Femur (tissue), 1 donor: ENCODE measurements at places on chromosomes 5 and 9.

DNA sequence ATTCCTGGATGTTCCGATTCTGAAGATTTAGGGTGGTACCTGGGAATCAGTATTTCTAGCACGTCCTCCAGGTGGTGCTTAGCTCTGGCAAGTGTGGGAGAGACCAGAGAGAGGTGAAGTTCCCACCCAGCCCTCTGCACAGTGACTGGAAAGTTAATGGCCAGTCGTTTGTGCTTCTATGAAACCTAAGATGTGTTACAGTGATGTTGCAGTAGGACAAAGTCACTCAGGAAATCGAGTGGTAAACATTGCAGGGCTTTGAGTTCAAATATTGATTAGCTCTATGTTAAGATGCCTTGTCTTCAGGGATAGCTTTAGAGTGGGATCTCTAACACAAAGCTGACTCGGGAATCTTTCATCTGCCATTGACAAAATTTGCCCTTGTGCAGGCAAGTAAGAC is 55.6 kb downstream of the PIK3R1 start:
- DNase-seq: no peak

- no peak for DNase-seq
Measured at GRCh38 chr5:126461838-126462237, 38.6 kb downstream of the GRAMD2B start.

- no peak for DNase-seq
Measured at GRCh38 chr5:154260224-154260927, 69.8 kb downstream of the GALNT10 start.

DNA sequence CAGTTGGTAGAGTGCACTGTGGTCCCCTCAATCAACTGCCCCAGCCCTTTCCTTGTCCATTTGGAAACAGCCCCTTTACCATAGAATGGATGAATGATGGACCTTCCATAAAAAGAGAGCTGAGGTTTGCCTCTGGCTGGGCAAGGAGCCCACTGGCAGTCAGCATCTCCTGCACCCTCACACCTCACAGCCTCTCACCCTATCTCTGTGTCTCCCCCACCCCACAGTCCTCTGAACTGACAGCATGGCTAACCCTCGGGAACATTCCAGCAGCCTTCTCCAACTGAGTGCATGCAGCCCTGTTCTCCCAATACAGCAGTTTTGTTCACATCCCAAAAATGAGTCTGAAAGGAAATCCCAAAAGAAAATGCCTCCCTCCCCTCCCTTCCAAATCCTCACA is 51.7 kb downstream of the RETREG1 start:
- no peak for DNase-seq

GRCh38 chr9:99358668-99359067 is 136.6 kb downstream of the SEC61B start:
- DNase-seq: no peak

- no peak for DNase-seq
Measured at GRCh38 chr9:4092793-4093709, 206.8 kb downstream of the GLIS3 start.

DNA sequence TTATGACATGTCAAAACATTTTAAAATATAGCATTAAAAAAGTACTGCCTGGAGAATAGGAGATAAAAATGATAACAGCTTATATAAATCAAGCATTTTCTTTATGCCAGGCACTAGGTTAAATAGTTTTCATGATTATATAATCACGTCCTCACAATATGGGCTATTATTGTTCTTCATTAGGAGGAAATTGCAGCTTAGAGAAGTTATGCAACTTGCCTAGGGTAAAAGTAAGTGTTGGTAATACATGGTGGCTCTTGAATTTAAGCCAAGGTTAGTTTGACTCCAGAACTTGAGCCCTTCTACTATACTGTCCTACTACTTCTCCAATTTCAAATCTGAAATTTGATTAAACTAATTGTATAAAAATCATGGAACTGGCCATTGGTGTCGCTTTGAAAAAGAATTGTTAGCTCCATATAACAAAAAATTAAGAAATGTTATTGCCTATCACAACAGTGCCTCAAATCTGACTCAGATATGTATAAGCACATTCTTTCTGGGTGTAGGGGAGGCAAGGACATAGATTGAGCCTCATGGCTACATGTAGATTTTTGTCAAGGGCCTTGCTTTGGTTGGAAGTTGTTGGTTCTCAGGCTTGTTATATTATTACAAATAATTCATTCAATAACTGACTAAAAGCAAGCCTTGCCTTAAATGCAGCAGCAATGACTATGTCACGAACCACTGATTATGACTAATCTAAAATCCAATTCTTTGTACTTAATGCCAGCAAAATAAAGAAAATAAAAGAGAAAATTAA is 223.5 kb upstream of the DAB2 start:
- no peak for DNase-seq

DNA sequence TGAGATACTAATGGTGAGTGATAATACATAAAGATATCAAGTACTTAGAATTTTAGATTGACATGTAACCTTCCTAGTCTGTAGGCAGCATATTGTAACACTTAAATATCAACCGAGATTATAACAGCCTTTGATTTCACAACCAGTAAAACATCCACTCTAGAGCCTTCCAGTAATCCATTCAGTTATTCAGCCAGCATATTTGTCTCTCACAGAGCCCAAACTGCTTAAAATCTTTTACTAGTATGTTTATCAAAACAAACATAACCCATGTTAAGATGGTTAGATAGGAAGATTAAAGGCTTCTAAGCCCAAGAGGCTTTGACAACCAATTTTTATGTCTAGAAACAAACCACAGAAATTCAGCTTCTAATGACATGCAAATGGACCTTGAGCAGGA is 177.9 kb upstream of the FST start:
- no peak for DNase-seq

- no peak for DNase-seq
Measured at GRCh38 chr9:77987880-77988525, 43.6 kb downstream of the GNAQ start.

DNA sequence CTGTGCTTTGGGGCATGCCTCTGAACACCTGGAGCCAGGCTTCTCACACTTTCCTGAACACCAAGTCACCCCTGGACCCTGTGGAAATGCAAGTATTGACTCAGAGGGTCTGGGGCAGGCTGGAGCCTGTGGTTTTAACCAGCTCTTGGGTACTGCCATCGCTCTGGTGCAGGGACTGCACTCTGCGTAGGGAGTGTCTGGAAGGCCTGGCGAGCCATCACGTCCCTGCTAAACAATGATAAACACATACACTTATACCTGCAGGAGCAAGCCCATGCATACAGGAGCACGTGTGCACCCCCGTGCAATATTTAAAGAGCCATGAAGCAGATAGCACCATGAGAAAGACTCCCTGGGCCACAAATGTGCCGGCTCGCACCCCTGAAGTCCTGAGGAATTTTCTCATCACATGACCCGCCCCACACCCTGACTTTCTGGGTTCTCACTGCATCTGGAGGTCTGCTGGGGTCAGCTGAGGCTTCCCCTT is 267.7 kb downstream of the GADD45G start:
- no peak for DNase-seq

DNA sequence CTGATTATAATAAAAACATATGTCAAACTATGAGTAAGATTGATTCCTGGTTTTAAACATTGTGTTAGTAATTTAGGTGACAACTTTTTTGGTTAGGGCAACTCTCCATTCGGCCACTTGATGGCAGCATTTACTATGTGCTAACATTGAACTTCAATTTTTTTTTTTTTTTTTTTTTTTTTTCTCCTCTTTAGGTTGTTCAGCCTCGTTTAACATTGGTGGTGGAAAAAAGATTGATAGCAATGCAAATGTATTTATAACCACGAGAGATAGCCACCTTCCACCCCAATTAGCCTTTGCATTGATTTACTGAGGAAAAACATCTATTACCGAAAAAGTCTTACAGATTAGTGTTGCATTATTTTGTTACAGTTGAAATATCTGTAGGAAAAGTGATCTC is 159.1 kb downstream of the CSNK1G3 start:
- peak; percentile 63 for DNase-seq

GRCh38 chr5:59810041-59810440 is 83.5 kb downstream of the PDE4D start:
- DNase-seq: peak; percentile 81

DNA sequence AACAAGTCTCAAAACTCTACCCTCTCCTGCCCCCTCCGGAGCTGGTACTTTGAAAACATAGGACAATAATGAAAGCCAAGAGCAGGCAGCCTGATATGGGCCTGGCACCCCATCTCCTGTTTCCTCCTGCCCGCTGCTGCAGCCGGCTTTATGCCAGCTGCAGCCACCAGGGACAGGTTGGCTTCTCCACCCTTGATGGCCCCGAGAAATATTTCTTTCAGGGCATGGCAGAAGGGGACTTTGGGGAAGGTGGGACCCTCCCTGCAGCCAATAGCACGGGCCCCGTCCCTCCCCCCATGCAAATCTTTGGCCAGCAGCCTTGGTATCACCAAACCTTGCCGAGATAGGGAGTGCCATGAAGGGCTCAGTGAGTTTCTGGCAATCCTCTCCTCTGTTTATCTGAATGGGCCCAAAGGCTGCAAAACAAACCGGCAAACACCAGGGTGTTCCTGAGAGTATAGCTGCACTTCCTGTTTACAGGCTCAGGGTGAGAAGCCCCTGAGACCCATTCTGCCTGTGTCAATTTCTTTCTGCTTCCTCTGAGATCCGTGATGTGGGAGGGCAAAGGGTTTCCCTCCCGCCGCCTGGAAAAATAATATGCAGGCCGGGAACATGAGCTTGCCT is 73.4 kb upstream of the BOD1 start:
- no peak for DNase-seq

DNA sequence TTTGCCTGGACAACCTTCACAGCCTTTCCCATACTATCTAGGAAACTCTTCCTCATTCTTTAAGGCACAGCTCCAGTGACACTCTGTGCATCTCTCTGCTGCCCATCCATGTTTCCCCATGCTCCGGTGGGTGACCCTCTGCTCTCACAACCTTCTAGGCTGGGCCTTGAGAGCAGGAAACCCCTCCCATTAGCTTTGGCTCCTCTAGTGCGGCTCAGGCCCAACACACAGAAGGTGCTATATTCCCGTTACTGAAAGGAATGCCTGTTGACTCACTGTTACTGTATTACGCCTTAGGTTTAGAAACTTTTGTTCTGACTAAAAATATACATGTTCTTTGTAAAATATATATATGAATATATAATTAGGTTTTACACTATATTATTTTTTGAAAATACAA is 8.1 kb upstream of the CCL28 start:
- DNase-seq: peak; percentile 26

DNA sequence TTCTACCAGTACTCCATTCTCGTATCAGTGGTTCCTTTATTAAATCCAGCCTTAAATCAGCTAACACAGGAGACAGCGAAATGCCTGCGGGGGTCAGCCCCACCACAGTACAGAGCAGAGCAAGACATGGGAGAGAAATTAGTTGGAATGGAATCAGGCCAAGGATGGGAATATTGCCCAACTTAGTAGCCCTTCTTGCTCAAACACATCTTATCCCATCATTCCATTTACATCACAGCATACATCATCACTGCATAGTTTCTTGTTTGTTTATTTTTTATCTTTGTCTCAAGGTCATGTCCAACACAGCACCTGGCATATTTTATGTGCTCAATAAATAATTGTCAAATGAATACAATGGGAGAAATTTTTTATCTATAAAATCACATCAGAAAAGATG is 34.3 kb upstream of the DAB2 start:
- no peak for DNase-seq

- peak; percentile 16 for DNase-seq
Measured at GRCh38 chr9:79489261-79490000, 82.3 kb upstream of the TLE4 start.

- no peak for DNase-seq
Measured at GRCh38 chr9:125089331-125089730, 54.0 kb downstream of the SCAI start.

- no peak for DNase-seq
Measured at GRCh38 chr5:154829589-154830218, 20.7 kb downstream of the FAXDC2 start.

DNA sequence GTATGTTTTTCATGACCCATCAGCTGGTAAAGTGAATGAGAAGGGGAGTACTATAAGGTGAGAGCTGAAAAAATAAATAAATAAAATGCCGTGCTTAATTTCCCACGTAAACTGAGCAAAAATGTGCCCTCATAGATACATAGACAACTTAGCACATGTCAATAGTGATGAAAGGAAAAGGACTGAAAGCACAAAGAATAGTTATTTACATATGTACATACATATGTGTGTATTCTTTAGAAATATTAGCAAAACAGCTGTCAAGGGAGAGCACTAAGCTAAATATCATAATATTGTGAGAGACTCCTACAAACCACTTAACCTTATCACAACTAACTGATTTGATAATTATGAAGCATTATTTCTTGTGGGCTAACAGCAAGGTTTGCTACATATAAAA is 213.6 kb upstream of the FTMT start:
- DNase-seq: no peak

DNA sequence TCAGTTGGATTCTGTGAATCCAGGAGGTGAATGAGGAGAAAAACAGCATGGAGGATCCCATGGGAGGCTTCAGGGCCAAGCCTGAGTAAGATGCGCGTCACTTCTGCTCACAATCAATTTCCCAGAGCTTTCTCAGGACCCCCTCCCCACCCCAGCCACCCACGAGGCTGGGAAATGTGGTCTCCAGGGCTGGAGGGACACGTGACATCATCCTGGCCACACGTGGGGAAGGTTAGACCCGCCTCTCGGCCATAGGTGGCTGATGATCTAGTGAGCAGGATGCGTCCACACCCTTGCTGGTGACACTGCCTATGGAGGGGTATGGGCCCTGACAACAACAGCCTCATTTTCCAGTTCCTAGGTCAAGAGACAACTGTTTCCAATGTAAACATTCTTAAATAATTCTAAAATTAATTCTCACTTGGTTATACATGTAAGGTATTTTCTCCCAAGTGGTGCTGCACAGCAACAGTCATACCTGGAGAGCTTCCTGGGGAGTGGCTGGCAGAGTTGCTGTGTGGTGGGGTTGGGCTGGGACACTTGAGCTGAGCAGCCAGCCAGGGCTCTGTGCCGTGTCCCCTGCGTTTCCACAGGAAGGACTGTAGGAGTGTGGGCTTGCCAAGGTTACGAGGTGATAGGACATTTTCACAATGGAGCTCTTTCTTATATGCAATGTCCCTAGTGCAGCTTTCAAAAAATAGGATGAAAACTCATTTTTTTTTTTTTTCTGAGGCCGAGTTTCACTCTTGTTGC is 153.1 kb downstream of the GADD45G start:
- no peak for DNase-seq

GRCh38 chr9:124295159-124295794 is 37.5 kb downstream of the NEK6 start:
- DNase-seq: no peak

- DNase-seq: no peak
Measured at GRCh38 chr5:150625831-150626746, 14.4 kb upstream of the SYNPO start.

- DNase-seq: no peak
Measured at GRCh38 chr5:39099831-39100230, 25.6 kb upstream of the RICTOR start.

DNA sequence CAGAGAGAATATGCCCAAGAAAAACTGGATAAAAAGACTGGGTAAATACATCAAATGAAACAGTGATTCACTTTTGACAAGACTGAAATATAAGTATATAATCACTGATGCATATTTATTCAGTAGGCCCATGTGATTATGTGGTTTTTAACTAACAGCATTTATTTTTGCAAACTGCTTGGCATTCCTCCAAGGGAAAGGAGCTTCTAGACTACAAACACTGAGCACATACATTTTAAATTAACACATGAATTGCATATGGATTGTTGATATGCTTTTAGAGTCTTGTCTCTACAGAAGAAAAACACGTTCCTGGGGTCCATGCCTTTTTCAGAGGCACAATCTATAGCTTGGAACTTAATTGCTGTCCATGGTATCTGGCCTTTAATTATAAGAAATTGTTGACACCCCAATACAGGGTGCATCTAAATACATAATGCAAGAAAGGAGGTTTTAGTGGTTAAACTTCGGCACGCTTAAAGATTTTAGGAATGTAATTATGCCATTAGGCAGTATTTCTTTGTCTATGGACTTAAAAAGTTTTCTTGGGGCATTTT is 6.9 kb upstream of the MEIKIN start:
- DNase-seq: no peak
